ENCODE measurements at places on chromosomes 5 and 9. TPM values are rescaled to one million over a fixed set of nuclear protein-coding genes. Genes with fewer than 3 reads are reported as not detected.

STPG3 gene
- total RNA-seq, result not detected

- H3K27me3 ChIP-seq, result peaks cover 13% of the 10 kb centered on the region
- H3K4me3 ChIP-seq, result no peak overlapping the region
- H3K36me3 ChIP-seq, result no peaks in the 10 kb centered on the region
- H3K4me1 ChIP-seq, result no peaks in the 10 kb centered on the region
- H3K27ac ChIP-seq, result no peak overlapping the region
These were observed 34.7 kb upstream of the FIBCD1 start for GRCh38 chr9:130973686-130974281.

GRCh38 chr5:147669169-147669869, 113.2 kb downstream of the JAKMIP2 start:
- no peaks in the 10 kb centered on the region for H3K36me3 ChIP-seq
- no peaks in the 10 kb centered on the region for H3K27me3 ChIP-seq
- H3K27ac ChIP-seq, result no peak overlapping the region
- H3K4me1 ChIP-seq, result no peaks in the 10 kb centered on the region

DNA sequence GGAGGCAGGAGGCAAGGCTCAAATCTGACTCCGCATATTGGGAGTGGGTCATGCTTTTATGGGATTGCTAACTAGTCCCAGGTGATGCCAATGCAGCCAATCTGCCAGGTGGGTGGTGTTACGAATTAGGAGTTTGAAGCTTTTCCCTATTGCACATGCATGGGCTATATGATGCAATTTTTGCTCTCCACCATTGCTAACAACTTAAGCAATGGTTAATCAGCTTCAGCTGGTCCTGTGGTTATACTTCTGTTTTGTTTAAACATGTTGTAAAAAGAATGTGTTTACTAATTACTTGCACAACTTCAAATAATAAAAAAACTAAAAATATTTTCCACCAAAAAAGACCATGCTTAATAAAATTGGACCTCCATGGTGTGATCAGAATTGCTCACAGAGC, 55.7 kb downstream of the SHC3 start:
- H3K27ac ChIP-seq, result no peak overlapping the region
- no peak overlapping the region for H3K4me3 ChIP-seq
- H3K4me1 ChIP-seq, result no peaks in the 10 kb centered on the region
- peaks cover 9% of the 10 kb centered on the region for H3K27me3 ChIP-seq
- peaks cover 1% of the 10 kb centered on the region for H3K36me3 ChIP-seq

DNA sequence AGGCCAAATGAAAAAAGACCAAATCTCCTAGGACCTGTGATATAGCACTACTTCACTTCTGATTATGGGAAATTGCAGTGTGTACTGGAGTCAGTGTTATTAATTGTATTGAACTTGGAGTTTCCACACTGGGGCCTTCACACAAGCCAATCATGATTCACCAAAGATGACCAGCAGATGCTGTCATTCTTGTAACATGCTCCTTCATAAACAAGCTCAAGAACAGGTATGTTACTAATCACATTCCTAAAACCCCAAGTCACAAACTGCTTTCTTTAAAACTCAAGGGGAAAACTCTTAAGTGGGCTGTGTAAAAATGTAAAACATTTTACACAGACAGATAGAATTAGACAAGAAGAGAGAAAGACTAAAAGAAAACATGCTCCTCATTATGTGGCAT, 5.6 kb downstream of the KLHL3 start:
- H3K4me1 ChIP-seq, result peaks cover 25% of the 10 kb centered on the region
- H3K27ac ChIP-seq, result no peak overlapping the region
- no peak for DNase-seq
- no peaks in the 10 kb centered on the region for H3K36me3 ChIP-seq
- no peaks in the 10 kb centered on the region for H3K27me3 ChIP-seq

DNA sequence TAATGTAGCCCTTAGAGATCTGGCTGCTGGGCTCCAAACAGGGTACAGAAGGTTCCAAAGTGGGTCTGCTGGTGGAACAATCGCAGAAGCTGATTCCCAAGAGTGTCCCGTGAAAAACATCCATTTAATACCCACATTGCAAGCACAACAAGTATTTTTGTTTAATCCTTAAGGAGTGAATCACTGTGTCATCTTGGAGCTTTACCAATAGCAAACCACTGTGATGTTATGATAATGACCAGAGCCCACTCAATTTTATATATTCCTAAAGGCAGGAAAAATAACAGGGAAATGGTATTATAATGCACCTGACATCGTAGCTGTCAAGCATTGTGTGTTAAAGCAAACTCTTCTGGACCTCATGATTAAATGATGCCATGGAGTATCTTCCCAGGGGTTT, 291.9 kb downstream of the FBXL7 start:
- DNase-seq, result no peak
- no peaks in the 10 kb centered on the region for H3K4me1 ChIP-seq
- H3K4me3 ChIP-seq, result no peak overlapping the region
- no peaks in the 10 kb centered on the region for H3K36me3 ChIP-seq
- no peak overlapping the region for H3K27ac ChIP-seq

- H3K27ac ChIP-seq, result no peak overlapping the region
- H3K27me3 ChIP-seq, result peaks cover 61% of the 10 kb centered on the region
- no peaks in the 10 kb centered on the region for H3K4me1 ChIP-seq
- DNase-seq, result no peak
- no peak overlapping the region for H3K4me3 ChIP-seq
These were observed 25.0 kb downstream of the FAM163B start for GRCh38 chr9:133584167-133584558.

DNA sequence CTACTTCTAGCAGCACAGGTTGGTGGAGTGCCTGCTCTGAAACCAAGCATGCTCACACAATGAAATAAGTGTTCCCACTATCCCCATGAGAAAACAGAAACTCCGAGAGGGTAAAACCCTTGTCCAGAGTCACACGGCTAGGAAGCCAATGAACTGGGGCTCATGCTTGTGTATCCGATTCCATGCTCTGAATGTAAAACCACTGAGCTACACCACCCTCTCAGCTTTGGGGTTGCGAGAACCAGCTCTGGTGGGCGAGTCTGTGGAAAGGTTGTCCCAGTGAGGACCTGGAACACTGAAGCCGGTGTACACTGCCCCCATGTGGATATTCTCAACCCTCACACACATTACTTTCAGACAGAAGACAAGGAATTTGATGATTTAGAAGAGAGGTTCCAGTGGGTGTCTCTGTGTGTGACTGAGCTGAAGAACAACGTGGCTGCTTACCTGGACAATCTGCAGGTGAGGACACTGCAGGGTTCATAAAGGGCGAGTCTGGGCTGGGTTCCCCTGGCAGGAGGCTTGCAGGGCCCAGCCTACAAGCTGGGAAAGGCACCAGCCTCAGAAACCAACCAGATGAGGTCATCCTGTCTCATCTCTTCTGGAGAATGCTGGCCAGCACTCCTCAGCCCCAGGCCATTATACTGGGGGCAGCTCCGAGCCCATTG, 37.4 kb downstream of the ARHGEF37 start:
- peak; percentile 31 for DNase-seq
- H3K4me1 ChIP-seq, result peaks cover 44% of the 10 kb centered on the region
- H3K27me3 ChIP-seq, result peaks cover 7% of the 10 kb centered on the region
- no peaks in the 10 kb centered on the region for H3K36me3 ChIP-seq
- no peak overlapping the region for H3K4me3 ChIP-seq
- H3K27ac ChIP-seq, result no peak overlapping the region

DNA sequence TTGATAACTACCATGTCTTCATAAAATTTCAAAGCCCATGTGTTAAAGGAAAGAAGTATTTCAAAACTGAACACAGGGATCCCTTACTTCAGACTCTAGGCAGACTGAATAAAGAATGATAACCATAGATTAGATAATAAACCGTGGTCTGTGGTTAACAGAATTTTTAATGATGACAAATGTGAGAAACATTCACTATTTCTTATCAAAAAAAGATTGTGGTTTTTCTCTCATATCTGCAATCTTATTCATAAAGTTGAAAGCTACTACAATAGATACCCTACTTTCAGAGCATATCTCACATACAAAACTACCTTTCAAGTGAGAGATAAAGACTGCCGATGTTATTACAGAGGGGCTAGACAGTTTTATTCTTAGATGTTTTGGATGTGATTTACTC, 816.8 kb upstream of the DMAC1 start:
- H3K27ac ChIP-seq, result no peak overlapping the region
- H3K36me3 ChIP-seq, result no peaks in the 10 kb centered on the region
- H3K27me3 ChIP-seq, result no peaks in the 10 kb centered on the region
- DNase-seq, result no peak

GRCh38 chr9:19241728-19242127, 11.2 kb downstream of the DENND4C start:
- DNase-seq, result no peak
- H3K27ac ChIP-seq, result no peak overlapping the region
- H3K27me3 ChIP-seq, result no peaks in the 10 kb centered on the region
- H3K36me3 ChIP-seq, result peaks cover 6% of the 10 kb centered on the region

TPPP gene
- 0.29 TPM for total RNA-seq

AIF1L gene
- total RNA-seq, result 0.89 TPM

DNA sequence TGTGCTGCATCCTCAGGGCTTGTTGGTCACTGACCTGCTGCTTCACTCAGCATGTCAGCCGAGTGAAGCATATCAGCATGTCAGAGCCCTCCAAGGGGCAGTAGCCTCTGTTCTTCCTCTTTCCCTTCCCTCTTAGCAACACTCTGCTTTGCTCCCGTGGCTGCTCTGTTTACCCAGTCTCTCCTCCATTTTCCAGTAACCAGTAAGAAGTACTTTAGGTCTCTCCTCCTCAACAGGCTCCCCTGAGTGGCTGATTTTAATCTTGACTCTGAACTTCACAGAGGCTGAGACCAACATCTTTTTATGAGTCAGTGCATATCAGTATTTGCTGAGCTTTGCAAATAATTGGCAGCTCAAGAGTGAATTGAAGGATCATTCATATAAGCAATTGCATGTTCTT, 18.6 kb upstream of the ADRB2 start:
- no peaks in the 10 kb centered on the region for H3K36me3 ChIP-seq
- H3K4me3 ChIP-seq, result no peak overlapping the region
- no peak overlapping the region for H3K27ac ChIP-seq
- peaks cover 81% of the 10 kb centered on the region for H3K4me1 ChIP-seq

DNA sequence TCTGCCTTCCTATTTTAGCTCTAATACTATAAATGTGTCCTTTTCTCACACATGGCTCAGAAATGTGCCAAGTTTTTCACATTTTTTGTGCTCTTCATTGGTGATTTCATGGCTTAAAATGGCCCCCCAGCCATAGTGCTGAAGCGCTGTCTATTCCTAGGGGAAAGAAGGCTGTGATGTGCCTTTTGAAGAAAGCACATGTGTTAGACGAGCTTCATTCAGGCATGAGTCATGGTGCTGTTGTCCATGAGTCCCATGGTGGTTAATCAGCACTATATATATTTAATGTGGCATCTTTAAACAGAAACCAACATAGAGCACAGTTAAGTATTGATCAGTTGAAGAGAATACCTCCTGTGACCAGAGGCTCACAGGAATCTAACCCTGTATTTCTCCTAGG, 55.8 kb downstream of the PDE8B start:
- no peak for DNase-seq
- no peak overlapping the region for H3K4me3 ChIP-seq
- H3K27me3 ChIP-seq, result peaks cover 25% of the 10 kb centered on the region
- H3K36me3 ChIP-seq, result peaks cover 1% of the 10 kb centered on the region
- H3K4me1 ChIP-seq, result no peaks in the 10 kb centered on the region

DNA sequence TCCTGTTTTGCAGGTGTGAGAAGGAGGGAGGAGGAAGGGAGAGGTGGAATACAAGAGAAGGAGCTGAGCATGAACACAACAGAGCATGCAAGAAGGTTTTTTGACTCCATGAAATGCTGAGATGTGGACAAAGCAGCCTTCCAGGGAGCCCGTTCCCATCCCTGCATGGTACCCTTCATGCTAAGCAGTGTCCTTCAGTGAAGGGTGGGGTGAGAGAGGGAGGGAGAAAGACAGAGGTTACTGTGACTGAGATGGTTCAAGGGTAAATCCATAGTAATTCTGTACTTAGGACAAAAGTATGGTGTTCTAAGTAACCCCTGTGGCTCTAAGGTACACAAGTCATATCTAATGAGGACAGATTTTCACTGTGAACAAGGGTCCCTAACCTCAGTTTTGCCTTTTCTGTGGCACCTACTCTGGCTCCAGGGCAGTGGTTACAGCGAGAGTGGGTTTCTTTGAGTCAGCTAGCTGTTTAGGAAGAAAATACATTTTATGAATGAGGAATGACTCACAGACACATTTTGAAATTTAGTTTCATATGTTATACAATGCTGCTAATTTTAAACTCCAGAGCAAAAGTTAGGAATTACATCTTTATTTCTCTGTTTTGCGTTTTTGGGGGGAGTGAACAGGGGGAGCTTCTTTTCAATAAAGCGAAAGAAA, 184.9 kb upstream of the SLC12A2 start:
- H3K27ac ChIP-seq, result peak overlapping the region; percentile 10
- no peaks in the 10 kb centered on the region for H3K36me3 ChIP-seq
- H3K4me3 ChIP-seq, result no peak overlapping the region
- DNase-seq, result peak; percentile 47
- peaks cover 11% of the 10 kb centered on the region for H3K4me1 ChIP-seq
- no peaks in the 10 kb centered on the region for H3K27me3 ChIP-seq

DNA sequence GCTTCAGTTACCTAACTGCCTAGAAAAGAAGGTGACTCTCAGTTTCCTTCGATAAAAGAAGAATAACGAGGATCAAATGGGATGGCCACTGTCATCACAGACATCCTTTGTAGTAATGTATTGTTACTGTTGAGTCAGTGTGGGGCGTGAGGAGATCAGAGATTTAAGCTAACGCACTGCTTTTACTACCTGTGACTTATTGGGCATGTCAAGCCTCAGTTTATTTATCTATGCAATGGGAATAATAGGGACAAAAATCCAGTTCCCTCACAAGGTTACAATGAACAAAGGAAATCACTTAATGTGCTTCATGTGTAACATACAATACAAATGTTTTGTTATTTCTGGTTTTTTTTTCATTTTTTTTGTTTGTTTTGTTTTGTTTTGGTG, 255 bp upstream of the TRPM6 start:
- no peak overlapping the region for H3K27ac ChIP-seq
- peak overlapping the region; percentile 89 for H3K4me3 ChIP-seq
- peaks cover 50% of the 10 kb centered on the region for H3K27me3 ChIP-seq
- H3K4me1 ChIP-seq, result peaks cover 15% of the 10 kb centered on the region
- H3K36me3 ChIP-seq, result peaks cover 10% of the 10 kb centered on the region

DNA sequence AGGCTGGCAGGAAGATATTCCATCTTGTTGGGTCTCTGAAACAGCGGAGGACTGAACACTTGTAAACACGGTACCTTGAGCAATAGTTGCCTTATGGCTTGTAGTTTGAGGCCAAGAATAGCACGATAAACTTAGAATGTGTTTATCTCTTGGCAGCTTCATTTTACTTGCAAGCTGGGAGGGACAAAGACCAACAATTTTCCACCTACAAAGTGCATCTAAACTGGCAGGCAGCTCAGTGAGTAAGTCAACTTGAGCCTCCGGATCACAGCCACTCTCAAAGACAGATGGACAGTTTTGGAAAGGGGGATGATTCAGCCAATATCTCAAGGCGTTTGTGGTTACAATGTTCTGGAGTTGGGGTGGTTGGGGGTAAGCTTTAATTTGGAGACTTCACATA, 652.6 kb downstream of the CETN3 start:
- no peak overlapping the region for H3K4me3 ChIP-seq
- no peaks in the 10 kb centered on the region for H3K36me3 ChIP-seq
- H3K27me3 ChIP-seq, result no peaks in the 10 kb centered on the region
- H3K27ac ChIP-seq, result no peak overlapping the region
- no peak for DNase-seq
- H3K4me1 ChIP-seq, result no peaks in the 10 kb centered on the region

ANAPC2 gene
- total RNA-seq, result 63.5 TPM

NR3C1 gene
- 93.5 TPM for total RNA-seq

- peaks cover 2% of the 10 kb centered on the region for H3K36me3 ChIP-seq
- H3K4me1 ChIP-seq, result no peaks in the 10 kb centered on the region
- H3K27me3 ChIP-seq, result peaks cover 17% of the 10 kb centered on the region
- no peak overlapping the region for H3K27ac ChIP-seq
These were observed 156.1 kb upstream of the SPEF2 start for GRCh38 chr5:35461530-35461929.

GRCh38 chr5:54702470-54702869, 184.9 kb downstream of the SNX18 start:
- no peak overlapping the region for H3K27ac ChIP-seq
- H3K4me1 ChIP-seq, result peaks cover 7% of the 10 kb centered on the region
- DNase-seq, result no peak
- H3K36me3 ChIP-seq, result no peaks in the 10 kb centered on the region
- no peaks in the 10 kb centered on the region for H3K27me3 ChIP-seq

Measured in activated T-cell treated with anti-CD3 and anti-CD28 coated beads, Interleukin-2, amount 50 U/mL, for 72 hours (primary cell).